ENCODE measurements at places on chromosomes 1 and 21. TPM values are rescaled to one million over a fixed set of nuclear protein-coding genes. Genes with fewer than 3 reads are reported as not detected.
A peak's percentile ranks its signal among the peaks of the same experiment; 100 is the strongest.

DNA sequence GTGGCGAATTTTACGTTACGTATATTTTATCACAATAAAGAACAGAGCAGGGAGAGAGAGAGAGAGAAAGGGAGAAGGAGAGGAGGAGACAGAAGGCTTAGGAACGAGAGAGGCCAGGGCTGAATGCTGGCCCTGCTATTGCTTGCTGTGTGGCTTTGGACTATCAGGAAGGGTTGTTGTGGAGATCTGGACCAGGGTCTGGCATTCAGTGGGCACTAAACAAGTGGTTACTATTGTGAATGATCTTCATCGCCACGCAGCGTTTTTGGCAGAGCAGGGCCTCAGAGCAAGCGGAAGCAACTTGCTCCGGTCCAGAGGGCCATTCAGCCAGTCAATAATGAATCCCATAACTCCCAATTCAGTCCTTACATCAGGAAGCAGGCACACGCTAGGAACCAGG, 26.4 kb downstream of the PIK3C2B start:
- DNase-seq: no peak

- DNase-seq: no peak
These were observed 74.6 kb downstream of the DPT start for GRCh38 chr1:168654198-168654915.

FBLIM1 gene
- 534 TPM for total RNA-seq

GRCh38 chr1:88618331-88618730, 65.7 kb upstream of the PKN2 start:
- DNase-seq: no peak

DNA sequence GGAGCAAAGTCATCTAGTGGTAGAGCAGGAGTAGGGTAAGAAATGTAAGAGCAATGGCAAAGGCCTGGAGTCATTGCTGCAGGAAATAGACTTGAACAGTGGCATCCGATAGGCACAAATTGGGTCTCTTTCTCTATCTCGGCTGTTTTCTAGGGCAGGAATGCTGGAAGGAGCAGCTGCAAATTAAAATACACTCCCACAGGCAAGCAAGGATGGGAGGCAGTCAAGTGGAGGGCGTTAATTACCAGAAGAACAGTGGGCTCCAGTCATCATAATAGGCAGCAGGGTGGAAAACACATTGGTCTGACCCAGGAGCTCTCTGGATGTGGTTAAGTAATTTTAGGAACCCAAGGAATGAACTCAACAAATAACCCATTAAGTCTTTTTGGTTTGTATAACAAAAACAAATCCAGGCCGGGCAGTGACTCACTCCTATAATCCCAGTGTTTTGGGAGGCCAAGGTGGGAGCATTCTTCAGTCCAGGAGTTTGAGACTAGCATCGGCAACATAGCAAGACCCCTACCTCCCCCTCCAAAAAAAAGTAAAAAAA, 7.8 kb upstream of the TDRD5 start:
- no peak for DNase-seq

DNA sequence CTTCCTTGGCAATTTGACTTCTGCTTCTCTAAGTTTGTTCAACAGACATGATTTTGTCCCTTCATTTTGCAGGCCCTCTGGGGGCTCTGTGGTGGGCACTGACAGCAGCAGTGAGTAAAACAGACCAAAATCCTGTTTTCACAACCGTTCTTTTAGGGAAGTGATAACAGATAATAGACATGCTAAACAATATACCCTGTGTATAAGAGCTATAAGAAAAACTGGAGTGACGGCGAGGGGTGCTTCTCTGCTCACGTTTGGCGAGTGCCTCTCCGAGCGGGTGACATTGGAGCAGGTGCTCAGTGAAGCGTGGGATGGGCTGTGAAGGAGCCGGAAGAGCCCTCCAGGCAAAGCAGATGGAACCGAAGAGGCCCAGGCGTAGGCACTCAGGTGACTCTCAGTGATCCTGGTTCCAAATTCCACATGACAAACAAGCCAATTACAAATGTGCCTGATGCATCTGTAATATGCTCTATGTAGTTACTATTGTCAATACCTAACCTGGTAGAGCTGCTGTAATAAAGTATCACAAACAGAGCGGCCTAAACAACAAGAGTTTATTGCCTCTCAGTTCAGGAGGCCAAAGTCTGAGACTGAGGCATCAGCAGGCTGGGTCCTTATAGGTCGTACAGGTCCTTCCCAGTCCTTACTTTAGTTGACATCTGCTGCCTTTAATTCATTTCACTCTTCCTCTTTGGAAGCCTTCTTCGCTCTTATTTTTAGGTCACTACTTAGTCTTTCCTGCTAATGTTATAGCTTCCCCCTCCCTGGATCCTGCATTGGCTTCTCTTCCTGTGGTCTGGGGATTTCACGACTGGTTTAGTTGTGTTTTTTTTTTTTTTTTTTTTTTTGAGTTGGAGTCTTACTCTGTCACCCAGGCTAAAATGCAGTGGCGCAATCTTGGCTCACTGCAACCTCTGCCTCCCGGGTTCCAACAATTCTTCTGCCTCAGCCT, 20.1 kb downstream of the OR2B11 start:
- DNase-seq: no peak

- DNase-seq: no peak
These were observed at the start of gene ABCG1 for GRCh38 chr21:42218836-42219605. Gene ABCG1, plus strand, starts transcription at chr21:42219140. Its CDS starts 123 bp downstream, at chr21:42219263.

- no peak for DNase-seq
These were observed 5.0 kb upstream of the PPP1R15B start for GRCh38 chr1:204416589-204417073.

PBX1 gene
- 175 TPM for total RNA-seq

MLLT11 gene
- total RNA-seq: 3.6 TPM

DNA sequence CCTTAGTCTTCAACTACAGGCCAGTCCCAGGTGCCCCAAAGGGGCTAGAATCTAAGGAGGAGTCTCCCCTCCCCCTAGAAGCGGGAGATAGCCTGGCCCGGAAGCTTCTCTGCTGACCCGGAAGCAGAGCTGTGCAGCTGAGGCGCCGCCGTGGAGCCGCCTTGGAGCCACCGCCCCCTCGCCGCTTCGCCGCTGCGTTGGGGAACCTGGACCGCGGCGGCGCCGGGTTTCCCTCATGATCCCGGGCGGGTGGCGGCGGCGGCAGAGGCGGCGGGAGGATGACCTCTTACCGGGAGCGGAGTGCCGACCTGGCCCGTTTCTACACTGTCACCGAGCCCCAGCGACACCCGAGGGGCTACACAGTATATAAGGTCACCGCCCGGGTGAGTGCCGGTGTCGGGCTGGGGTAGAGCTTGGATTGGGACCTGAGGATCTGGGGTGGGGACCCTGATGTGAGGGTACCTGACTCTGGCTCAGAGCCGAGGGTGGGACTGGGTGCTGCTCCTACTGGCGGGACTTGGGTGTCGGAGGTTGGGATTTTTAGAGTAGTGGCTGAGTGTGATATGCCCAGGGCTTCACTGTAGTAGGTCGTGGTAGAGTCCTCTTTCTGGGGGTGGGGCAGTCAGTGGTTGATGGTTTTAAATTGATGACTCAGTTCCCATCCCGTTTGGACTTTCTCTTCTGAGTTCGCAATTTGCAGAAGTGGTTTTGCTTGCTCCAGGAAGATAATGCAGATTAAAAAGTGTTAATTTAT, at the start of gene RPS6KC1:
TSS of gene RPS6KC1 (plus strand) at position 115 of the 754 bp plus-strand sequence. CDS start at position 279, 164 bp downstream.
- DNase-seq: peak; percentile 81

- no peak for DNase-seq
These were observed 1.1 kb downstream of the THRAP3 start for GRCh38 chr1:36225283-36225899.

DNA sequence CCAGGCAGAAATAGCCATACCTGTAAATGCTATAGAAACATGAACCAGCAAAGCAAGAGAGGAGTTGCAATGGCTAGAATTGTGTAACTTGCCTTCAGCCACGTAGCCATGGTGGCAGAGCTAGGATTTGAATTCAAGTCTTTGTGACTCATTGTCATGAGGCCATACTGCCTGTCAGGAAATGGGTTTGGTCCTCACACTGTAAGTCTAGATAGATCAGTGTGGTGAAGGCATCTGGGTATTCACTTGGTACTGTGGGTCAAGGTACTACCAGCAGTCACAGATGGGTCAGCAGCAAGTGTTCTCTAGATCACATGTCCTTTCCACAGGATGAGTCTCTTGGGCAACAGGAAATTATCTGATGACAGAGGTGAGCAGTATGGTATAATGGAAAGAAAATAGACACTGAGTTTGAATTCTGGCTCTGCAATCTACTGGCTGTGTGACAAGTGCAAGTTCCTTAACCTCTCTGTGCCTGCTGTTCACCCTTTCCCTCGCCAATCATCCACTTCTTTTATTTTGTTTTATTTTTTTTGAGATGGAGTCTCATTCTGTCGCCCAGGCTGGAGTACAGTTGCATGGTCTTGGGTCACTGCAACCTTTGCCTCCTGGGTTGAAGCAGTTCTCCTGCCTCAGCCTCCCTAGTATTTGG, 36.9 kb downstream of the FGGY start:
- no peak for DNase-seq

DNA sequence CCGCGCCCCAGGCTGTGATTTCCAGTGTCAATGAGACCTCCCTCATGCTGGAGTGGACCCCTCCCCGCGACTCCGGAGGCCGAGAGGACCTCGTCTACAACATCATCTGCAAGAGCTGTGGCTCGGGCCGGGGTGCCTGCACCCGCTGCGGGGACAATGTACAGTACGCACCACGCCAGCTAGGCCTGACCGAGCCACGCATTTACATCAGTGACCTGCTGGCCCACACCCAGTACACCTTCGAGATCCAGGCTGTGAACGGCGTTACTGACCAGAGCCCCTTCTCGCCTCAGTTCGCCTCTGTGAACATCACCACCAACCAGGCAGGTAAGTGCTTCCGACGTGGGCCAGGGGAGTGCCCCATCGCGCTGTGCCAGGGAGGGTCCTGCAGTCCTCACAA, 107.8 kb downstream of the LACTBL1 start:
- no peak for DNase-seq

CRNN gene
- not detected for total RNA-seq

DNA sequence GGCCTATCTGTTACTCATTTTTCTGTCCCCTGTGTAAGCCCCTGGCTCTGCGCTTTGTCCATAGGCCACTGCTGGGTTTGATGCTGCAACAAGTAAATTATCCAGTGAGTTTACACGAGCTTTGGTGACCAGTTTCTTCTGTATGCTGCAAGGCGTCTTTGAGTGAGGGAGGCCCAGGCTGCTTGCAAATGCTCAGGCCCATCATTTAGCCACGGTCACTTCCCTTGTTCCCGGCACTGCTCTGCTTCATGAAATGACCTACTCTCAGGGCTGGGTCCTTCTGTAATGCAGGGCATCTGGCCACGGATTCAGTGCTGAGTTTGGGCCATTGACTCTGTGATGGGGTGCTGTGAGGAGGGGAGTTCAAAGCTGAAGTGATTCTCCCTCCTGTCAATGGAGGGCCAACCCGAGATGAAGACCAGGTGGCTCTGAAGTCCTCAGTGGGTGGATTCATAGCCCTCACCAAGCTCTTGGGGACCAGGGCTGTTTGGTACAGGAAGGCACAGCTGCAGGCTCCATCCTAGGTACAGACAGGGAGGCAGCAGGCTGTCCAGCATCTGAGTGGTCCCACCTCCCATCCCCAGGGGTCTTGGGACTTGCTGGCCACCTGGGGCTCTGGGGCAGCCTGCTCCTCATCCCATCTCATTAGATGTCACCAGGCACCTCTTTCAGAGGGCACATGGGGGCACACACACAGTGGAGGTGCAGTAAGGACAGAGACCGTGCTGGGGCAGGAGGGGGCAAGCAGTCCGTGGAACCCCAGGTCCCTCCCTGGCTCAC, 21.7 kb downstream of the LHX4 start:
- no peak for DNase-seq

- no peak for DNase-seq
These were observed 1.2 kb downstream of the ETV3 start for GRCh38 chr1:157137046-157137407.

GRCh38 chr1:60279798-60280197, 206.2 kb upstream of the C1orf87 start:
- no peak for DNase-seq

- no peak for DNase-seq
These were observed 1.2 kb downstream of the PPT1 start for GRCh38 chr1:40095806-40096205.

MYBPH gene
- total RNA-seq: not detected

- DNase-seq: no peak
These were observed 81.4 kb upstream of the SPAG17 start for GRCh38 chr1:118266436-118266835.

- DNase-seq: no peak
These were observed 85.6 kb downstream of the PAX7 start for GRCh38 chr1:18716112-18716784.

TEX38 gene
- 0.35 TPM for total RNA-seq

SPRR2G gene
- total RNA-seq: not detected

GRCh38 chr1:193113992-193114332, 7.9 kb upstream of the CDC73 start:
- DNase-seq: no peak

GRCh38 chr1:179146476-179146875, 64.6 kb downstream of the TOR3A start:
- no peak for DNase-seq

GRCh38 chr21:41477641-41478318, 30.2 kb downstream of the TMPRSS2 start:
- DNase-seq: peak; percentile 70

KIAA1614 gene
- 7.7 TPM for total RNA-seq

- DNase-seq: no peak
These were observed 1.5 kb downstream of the MORC3 start for GRCh38 chr21:36321325-36322082.
